ENCODE measurements at places on chromosomes 13 and 19.

DNA sequence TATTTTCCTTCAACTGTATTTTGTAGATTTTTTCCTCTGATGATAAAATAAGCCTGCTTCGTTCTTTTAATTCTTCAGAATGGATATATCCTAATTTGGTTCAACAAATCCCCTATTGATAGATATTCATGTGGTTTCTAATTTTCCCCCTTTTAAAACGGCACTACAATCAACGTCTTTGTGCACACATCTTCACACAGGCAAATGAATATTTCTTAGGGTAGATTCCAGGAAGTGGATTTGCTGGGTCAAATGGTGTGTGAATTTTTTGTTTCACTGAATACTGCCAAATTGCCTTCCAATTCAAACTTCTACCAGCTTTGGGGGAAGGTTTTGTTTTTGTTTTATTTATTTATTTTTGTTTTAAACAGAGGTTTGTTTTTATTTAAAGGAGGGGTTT is 287.2 kb downstream of the FOXO1 start:
- DNase-seq: no peak

GRCh38 chr19:18446811-18447359 is 9.0 kb upstream of the ISYNA1 start:
- DNase-seq: peak; percentile 36

DNA sequence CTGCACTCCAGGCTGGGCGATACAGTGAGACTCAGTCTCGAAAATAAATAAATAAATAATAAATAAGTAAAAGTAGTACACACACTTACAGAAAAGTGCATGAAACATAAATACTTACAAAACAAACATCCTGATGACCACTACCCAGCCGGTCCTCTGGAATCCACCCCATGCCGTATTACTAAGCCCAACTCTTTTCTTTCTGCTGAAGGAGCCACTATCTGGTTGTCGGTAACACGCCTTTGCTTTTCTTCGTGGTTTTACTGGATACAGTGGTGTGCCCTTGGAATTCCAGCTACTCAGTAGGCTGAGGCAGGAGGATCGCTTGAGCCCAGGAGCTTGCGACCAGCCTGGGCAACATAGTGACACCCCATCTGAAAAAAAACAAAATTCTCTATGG is 39.4 kb downstream of the CELF5 start:
- no peak for DNase-seq

DNA sequence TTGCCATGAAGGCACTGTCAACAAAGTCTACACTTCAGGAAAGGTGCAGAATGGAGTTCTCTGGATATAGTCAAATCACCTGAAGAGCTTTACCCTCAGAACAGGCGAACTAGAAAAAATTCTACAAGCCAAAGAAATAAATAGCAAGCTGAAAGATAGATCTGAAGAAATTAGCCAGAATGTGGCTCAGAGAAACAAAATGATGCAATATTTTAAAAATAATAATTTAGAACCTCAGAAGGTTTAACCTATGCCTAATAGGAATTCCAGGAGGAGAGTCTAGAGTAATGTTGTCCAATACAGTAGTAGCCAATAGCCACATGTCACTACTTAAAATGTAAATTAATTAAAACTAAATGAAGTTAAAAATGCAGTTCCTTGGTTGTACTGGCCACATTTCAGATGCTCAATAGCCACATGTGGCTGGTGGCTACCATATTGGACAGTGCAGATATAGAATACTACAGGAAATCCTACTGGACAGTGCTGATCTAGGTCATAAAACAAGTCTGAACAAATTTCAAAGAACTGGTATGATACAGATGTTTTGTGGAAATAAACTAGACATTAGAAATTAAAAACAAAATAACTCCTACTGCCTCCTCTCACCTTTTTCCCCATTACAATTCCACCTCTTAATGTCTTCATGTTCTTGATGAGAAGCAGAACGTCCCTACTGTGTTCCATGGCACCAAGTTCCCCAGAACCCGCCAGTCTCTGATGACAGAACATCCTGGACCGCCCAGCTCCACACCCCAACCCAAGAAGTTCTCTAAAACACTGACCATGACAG is 679 bp upstream of the CDADC1 start:
- no peak for DNase-seq

DNA sequence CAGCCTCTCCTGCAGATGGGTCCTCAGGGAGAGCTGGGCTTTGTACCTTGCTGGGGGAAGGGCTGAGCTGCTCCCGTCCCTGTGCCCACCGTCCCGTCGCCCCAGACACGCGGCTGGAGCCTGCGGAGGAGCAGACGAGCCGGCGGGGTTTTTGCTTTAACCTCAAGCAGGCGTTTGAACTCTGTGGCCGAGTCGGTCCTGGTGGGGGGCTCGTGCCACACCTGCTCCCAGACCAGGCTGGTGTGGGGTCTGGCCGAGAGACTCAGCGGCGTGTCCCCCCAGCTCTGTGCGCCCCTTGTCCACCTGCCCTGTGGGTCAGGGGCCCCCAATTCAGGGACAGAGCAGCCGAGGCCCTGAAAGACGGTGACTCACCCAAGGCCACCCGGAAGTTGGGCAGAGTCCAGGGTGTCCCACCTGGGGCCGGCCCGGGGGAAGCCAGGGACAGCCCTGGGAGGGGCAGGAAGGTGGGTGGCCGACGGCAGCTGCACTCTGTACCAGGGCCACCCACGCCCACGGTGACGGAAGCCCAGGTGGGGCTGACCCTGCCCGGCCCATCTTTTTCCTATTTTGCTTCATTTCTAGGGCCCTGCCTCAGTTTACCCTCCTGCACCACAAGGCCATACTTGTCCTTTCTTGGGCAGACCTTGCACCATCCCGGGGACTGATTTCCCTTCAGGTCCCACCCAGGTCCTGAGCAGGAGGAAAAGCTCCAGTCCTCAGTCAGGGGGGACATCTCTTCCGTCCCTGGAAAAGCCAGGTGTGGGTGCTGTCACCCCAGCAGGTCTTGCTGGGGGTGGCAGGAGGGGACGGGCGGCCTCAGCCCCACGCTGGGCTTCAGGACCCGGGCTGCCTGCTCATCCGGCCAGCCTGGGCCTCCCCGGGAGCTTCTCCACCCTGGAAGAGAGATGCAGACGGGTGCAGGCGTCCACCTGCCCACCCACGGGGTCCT is 5.3 kb downstream of the EFNA2 start:
- no peak for DNase-seq

- no peak for DNase-seq
These were observed 5.9 kb upstream of the ZNF551 start for GRCh38 chr19:57675881-57676280.

GRCh38 chr13:111513766-111514609 is 193.5 kb downstream of the TEX29 start:
- no peak for DNase-seq

- no peak for DNase-seq
These were observed 607.4 kb downstream of the EFNB2 start for GRCh38 chr13:105928048-105928447.

DNA sequence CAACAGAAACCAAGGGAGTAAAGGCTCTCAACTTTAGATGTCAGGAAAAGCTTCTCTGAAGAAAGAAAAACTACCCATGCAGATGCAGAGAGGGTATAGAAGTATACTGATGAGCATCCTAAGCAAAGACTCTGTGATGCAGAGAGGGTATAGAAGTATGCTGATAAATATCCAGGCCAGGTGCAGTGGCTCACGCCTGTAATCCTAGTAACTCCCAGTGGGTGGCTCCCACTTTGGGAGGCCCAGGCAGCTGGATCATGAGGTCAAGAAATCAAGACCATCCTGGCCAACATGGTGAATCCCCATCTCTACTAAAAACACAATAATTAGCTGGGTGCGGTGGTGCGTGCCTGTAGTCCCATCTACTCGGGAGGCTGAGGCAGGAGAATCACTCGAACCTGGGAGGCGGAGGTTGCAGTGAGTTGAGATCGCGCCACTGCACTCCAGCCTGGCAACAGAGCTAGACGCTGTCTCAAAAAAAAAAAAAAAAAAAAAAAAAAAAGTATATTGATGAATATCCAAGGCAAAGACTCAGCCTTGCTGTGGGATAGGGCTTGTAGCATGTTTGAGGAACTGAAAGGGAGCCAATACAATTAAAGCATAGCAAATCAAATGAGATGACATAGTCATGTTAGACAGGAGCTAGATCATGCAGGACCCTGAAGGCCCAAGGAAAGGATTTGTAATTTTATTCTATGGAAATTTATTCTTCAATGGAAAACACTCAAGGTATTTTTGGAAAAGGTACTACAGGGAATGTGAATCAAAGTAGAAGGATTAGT is 14.9 kb downstream of the UBL3 start:
- no peak for DNase-seq

DNA sequence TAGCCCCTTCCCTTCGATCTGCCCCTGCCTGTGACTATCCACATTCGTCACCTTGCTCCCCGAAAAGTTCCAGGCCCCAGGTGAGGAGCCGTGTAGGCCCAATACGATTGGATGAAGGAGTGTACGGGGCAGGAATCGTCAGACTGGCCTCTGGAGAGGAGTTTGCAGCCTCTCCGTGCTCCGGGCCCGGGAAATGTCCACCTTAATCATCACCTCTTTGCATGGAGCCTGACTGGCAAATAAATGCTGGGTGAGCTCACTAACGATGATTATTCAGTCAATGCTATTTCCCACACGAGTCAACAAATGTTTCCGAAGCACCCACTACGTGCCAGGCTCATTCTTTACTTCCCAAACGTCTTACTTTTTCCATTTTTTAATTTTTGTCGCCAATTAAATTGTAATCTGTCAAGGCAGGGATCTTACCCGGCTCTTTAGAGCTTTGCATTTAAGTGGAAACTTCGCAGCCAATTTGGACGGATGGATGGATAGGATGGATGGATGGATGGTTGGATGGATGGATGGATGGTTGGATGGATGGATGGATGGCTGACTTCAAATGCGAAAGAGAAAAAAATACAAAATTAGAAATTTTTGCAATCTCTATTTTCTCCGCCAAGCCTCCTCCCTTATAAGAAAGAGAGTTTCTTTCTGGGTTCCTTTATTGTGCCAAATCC is 45.8 kb downstream of the TGDS start:
- no peak for DNase-seq

- peak; percentile 40 for DNase-seq
These were observed 260.0 kb downstream of the KLF12 start for GRCh38 chr13:73873940-73874830.

- no peak for DNase-seq
These were observed 19.9 kb downstream of the POMP start for GRCh38 chr13:28678809-28679208.

DNA sequence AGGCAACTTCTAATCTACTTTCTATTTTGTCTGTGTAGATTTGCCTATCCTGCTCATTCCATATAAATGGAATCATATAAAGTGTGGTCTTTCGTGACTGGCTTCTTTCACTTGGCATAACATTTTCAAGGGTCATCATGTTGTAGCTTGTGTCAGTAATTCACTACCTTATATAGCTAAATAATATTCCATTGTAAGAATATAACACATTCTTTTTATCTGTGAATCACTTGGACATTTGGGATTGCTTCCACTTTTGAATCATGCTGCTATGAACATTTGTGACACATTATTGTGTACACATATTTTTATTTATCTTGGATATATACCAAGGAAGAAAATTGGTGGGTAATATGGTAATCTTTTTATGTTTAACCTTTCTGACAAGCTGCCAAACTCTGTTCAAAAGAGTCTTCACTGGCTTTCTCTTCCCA is 89.0 kb upstream of the CSNK1A1L start:
- DNase-seq: no peak

DNA sequence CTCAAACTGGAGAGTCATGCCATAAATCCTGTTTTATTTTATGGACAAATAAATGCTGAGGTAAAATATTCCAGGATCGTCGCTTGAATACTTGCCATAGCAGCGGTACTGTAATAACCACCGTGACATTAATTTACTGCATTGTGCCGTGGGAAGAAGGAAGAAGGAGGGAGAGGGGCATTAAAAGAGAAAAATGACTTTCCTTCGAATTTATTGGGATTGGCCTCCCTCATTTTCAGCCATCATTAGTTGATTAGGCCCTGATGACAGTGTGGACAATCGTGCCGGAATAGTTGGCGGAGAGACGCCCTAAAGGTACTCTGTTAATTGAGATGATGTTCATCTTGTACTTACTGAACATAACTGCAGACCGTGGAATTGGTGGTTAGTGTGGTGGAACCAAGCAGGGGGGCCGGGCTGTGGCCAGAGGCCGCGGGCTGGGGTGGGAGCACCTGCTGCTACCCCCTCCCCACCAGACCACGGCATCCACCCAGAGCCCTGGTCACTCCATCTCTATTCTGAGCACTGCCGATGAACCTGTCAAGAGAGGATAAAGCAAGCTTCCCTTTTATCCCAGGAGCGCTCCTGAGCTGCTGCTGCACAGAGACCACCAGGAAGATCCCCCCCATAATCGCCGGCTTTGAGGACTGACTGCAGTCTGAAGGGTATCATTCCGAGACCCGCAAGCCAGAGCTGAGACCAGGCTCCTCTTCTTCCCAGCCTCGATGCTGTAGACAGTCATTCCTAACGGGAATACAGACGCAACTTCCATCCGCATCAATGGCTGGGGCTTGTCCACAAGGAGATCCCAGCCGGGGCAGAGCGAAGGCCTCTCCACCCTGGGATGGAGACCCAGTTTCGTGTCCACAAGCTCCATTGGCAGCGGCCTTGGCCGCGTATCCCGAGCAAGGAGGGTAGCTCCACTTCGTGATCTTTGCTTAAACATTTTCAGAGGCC is 168.3 kb upstream of the TSHZ3 start:
- no peak for DNase-seq

GRCh38 chr13:59103004-59103768 is 1060.5 kb downstream of the DIAPH3 start:
- no peak for DNase-seq

- DNase-seq: peak; percentile 49
These were observed 2.9 kb upstream of the ZNF700 start for GRCh38 chr19:11921852-11922495.

- DNase-seq: no peak
These were observed 447.3 kb downstream of the FGF9 start for GRCh38 chr13:22118158-22118557.

DNA sequence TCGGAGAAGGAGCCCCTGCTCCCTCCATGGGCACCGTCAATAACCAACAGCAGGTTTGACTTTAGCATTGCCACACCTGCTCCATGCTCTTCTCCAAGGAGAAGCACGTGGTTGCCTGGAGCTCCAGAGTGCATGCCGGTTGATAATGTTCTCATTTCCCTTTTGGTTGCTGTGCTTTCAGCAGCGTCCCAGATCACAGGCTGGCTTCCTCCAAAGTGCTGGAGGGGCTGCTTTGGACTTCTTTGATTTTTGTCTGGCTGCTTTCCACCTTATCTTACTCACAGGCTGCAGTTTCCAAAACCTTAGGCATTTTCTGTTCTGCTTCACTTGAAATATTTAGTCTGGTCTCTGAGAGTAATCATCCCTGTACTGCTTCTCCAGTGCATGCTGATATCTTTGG is 123.8 kb upstream of the IRS2 start:
- no peak for DNase-seq

DNA sequence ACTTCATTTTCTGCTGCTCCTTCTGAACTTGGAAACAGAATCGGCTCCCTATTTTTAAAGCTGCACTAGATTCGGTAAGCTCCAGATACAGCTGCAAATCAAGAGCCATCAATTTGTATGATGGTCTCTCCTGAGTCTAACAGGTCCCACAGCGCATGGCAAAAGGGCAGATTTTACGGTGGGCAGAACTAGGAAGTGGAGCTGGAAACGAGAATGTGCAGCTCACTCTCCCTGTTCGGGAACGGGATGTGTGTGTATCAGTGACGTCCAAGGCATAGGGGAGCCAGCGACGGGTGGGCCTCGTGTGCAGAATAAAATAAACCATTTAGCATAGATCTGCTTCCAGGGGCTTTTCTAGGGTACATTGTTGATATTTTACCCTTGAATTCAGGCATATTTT is 74.2 kb downstream of the COL4A1 start:
- no peak for DNase-seq

Data from NCI-H1417 (cell line).